T follicular helper cell (primary cell): ENCODE measurements at places on chromosomes 2 and 18.

DNA sequence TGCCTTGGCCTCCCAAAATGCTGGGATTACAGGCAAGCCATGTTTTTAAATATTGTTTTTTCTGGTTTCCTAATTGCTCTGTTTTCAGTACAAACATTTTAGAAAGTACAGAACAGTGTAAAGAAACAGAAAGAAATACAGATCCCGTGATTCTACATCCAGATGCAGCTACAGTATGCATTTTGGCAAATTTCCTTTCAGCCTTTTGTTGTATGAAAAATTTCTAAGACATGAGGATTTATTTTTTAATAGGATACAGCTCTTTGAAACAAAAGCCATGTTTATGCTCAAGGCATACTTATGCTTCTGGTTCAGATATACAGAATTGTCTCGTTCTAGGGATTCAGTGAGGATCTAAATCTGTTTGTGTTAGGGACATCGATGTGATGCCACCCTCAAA, 109.5 kb downstream of the MAP2 start:
- DNase-seq: no peak

DNA sequence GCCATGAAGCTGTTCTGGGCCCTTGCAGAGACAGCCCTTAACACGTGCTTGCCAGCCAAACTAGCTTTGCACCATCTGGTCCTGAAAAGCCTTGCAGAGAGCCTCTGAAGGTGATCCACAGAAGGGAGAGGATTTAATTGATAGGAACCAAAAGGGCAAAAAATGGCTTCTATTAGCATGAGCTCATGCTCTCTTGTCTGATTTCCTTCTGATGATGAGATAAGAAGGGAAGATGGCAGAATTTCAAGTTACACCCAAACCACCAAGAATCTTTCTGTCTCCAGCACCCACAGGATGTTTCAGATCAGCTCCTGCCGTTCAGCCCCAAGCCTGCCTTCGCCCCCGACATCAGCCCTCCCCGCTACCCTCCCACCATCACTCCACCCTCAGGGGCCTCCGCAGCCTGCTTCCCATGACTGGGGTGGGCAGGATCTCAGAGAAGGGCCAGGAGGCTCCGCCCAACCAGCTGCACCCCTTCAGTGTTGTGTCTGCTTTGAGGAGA, 23.4 kb upstream of the GLI2 start:
- DNase-seq: no peak

DNA sequence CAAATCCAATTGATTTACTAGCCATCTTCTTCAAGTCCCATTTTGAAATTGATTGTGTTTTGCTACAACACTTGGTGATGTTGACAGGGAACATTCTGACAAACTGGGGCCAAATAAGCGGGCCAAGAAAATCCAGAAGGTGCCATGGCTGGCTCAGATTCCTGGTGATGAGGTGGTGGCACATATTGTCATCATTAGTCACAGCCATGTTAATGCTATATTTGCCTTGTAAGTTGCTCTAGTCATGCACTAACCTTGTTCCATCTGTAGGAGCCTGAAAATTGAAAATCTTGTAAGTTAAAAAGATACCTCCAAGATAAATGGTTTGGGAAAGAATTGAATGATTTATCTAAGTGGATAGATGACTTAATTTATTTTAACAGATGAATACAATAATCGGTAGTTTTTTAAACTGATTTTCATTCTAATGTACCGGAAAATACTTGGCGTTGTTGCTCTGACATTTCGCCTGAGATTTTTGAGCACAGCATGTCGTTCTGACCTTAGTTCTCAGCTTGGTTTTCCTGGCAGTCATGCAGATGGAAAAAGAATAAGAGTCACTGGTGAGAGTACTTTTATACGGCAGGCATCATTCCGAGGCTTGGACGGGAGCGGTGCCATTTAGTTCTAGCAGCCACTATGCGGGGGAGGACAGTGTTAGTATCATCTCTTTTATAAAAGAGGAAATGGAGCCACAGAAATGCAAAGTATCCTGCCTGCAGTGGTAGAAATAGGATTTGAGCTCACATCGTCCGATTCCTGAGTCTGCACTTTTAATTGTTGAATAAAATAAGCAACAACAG, 133.9 kb downstream of the ZNF532 start:
- no peak for DNase-seq

DNA sequence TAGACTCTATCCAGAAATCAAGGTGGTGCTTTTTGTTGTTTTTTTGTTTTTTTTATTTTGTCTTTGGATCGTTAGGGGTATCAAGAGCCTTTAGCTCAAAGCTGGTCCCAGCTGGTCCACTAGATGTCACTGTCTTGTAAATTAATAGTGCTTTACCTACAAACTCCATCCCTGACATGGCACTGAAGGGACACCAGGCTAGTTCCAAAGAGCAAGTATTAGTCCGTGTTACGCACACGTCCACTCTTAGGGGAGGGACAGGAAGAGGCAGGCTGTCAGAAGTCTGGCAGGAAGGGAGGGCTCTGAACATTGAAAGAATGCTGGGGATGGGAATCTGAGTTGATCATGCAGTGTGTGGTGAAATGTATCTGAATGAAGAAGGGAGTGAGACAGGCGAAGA, 85.9 kb upstream of the CCBE1 start:
- DNase-seq: no peak

- DNase-seq: no peak
Measured at GRCh38 chr2:225070811-225071210, 28.5 kb upstream of the DOCK10 start.

DNA sequence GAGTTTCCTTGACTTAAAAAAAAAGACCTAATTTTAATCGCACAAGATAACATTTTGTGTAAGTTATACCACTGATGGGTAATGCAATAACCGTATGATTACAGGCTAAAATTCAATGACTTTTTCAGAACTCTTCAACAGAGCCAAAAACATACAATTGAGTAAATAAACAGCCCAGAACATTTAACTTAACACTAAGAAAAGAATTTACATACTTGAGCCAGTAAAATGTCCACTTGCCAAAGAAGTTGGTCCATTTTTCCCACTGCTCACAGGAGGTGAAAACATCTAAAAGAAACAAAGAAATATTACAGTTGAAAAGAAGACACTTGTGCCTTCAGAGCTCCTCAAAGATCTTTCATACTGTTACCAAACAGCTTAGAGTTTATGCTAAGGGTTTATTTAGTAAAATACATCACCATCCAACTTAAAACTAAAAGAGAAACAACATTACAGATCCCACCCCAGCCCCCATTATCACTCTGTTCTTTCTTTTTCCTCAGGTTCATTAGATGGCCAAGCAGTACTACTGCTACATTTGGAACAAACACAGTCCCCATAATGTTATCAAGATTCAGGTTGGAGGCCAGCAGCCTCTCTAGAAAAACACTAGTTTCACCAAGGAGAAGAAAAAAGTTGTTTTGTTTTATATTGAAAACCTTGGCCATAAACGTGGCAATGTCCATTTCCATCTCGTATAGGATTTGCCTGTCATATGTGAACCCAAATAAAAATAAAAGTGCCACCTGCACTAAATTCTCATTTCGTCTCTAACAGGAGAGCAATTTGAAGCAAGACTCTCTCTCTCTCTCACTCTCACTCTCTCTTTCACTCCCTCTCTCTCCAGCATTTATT, 2.7 kb downstream of the TCF4 start:
- DNase-seq: no peak

GRCh38 chr2:110870545-110870944, 138.2 kb downstream of the ACOXL start:
- DNase-seq: no peak

DNA sequence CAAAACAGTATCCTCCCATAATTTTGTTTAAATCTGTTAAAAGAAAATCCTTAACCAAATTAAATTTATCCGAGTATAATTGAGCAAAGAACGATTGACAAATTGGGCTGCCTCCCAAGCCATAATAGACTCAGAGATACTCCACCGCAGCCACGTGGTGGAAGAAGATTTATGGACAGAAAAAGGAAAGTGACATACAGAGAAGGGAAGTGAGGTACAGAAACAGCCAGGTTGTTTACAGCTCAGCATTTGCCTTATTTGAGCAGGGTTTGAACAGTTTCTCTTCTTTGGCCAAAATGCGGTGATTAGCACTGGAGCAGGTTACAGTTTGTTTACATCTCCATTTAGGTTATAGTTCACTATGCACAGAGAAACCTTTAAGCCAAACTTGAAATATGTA, 60.8 kb downstream of the KYNU start:
- DNase-seq: no peak

DNA sequence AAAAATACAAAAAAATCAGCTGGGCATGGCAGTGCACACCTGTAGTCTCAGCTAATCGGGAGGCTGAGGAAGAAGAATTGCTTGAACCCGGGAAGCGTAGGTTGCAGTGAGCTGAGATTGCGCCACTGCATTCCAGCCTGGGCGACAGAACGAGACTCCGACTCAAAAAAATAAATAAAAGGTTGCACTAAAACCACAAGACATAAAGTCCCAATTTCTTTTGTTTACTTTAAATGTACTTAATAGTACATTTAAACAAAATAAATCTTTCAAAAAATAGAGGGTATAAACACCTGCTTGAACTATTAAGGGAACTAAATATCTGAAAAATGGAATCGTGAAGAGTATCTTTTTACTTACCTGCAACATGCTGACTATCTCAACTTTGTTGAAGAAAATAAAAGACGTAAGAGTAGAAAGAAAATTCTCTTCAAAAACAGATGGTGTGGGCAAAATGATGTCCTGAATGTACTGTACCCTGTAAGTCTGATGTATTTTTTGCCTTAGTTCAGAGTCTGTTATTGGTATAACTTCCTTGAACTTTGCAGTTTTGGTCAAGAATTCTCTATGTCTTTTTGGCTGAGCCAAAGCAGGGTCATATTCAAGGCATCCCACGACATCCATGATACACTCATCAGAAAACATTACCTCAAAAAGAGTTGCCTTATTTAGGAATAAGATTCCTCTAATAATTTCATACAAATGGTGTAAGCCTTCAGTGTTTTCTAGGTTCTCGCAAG, 19.2 kb downstream of the PPP4R3B start:
- no peak for DNase-seq

DNA sequence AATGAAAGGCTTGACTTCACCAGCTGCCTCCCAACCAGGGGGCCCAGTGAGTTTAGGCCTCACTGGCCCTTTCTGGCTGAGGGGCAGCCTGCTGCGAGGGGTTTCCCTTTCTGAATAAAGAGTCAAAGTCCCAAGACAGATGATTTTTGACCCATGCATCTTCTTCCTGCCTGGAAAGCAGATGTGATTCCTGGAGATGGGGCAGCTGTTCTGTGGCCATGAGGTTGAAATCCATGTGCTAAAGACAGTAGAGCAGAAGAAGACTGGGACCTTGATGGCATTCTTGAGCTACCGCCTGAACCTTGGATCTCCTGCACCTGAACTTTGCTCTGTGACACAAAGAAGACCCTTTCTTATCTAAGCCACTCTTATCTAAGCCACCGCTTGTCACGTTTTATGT, 19.8 kb downstream of the HPCAL1 start:
- no peak for DNase-seq

GRCh38 chr2:205267323-205267722, 415.0 kb upstream of the NRP2 start:
- DNase-seq: no peak

DNA sequence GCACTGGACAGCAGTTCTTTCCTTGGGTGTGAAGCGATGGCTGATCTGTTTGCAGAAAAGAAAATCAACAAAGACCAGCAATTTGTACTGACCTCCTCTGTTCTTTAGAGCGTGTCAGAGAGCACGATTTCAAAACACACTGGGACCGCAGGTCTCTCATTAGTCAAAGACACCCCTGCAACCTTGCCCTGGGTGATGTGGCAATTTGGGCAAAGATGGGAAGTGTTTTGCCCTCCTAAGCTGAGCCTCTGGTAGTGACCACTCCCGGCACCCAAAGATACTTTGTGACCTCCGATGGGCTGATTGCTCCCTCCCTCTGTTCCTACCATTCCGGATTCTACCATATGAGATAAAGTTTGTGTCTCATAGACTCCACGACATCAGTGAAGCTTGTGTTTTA, 18.2 kb upstream of the CLIP4 start:
- DNase-seq: no peak

- DNase-seq: no peak
Measured at GRCh38 chr2:238484522-238485452, 58.1 kb downstream of the ASB1 start.

DNA sequence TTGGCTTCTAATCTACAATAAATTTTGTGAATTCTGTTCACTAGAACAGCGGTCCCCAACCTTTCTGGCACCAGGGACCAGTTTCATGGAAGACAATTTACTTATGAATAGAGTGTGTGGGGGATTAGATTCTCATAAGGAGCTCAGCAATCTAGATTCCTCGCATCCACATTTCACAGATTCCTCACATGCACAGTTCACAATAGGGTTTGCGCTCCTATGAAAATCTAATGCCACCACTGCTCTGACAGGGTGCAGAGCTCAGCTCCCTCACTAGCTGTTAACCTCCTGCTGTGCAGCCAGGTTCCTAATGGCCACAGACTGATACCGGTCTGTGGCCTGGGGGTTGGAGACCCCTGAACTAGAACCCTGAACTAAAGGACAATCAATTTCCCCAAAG, 1568.6 kb upstream of the NXPH2 start:
- DNase-seq: no peak

DNA sequence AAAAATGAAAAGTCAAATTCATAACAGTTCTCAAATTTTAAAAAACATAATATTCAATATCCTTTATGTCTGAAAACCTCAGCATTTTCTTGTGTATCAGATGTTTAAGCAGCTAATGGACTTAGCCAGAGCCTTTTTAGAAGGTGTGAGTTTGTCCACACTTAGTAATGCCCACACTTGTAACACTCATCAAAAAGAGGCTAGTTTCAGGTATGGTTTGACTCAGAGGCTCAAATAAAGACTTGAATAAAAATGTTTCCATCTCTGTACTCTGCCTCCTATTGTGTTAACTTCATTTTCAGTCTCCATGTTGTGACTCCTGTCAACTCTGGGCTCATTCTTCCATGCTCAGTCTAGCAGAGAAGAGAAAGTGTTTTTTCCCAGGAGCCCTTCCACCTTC, 311.6 kb downstream of the IRS1 start:
- no peak for DNase-seq

DNA sequence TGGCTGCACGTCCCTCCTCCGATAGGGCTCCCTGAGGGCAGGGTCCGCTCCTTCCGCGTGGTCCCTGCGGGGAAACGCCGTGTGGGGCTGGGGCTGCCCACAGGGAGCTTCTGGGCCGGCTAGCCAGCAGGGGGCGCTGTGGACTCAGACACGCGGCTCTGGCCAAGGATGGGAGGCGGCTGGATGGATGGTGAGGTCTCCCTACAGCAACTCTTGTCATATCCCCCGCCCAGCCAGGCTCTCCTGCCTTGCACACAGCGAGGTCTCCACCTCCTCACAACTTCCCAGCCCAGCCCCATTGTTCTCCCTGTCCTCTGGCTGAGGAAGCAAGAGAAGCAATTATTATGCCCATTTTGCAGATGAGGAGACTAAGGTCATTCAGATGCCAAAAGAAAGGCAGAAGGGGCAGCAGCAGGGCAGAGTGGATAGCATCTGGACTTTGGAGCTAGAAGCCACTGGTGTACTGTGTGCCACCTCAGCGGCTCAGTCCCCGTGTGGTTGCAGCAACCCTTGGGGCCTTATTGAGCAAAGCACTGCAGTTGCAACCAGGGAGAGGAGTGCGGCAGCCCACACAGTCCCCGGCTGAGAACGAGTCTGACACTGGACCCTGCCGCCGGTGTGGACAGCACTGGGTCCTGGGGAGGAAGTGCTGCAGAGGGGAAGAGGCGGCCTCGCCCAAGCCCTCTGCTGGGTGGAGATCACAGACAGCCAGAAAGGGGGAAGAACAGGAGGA, 99.0 kb downstream of the ZFP36L2 start:
- peak; percentile 82 for DNase-seq

GRCh38 chr2:3467654-3468053, 51.7 kb downstream of the ADI1 start:
- no peak for DNase-seq
